Epithelial cell of prostate (primary cell): ENCODE measurements at places on chromosomes 12 and 14.
A peak's percentile ranks its signal among the peaks of the same experiment; 100 is the strongest.

- no peak for DNase-seq
Measured at GRCh38 chr12:54042970-54043853, 10.4 kb downstream of the HOXC5 start.

- DNase-seq, result no peak
Measured at GRCh38 chr12:127680516-127680915, 586.5 kb upstream of the TMEM132C start.

GRCh38 chr14:36163451-36163850 is 13.1 kb downstream of the PTCSC3 start:
- no peak for DNase-seq

DNA sequence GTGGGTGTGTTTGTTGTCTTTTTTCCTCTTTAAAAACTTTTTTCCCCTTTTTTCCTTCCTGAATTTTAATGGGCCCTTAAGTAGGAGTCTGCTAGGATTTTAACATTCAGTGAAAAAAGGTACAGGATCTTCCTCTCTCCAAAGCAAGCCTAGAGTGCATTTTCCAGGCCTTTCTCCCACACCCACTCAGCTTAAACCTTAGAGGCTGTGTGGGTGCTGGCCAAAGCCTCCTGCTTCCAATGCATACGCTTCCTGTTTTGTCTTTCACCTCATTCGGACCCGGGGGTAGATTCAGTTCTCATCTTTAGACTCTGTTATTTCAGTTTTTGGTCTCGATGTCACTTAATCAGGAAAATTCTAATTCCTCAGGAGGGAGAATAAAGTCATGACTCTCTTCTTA is 51.2 kb downstream of the TMEM30B start:
- no peak for DNase-seq

GRCh38 chr12:64390275-64390851 is at the start of gene C12orf56:
Gene C12orf56, minus strand, starts transcription at chr12:64390758. Its CDS starts 193 bp downstream, at chr12:64390565.
- DNase-seq, result no peak

DNA sequence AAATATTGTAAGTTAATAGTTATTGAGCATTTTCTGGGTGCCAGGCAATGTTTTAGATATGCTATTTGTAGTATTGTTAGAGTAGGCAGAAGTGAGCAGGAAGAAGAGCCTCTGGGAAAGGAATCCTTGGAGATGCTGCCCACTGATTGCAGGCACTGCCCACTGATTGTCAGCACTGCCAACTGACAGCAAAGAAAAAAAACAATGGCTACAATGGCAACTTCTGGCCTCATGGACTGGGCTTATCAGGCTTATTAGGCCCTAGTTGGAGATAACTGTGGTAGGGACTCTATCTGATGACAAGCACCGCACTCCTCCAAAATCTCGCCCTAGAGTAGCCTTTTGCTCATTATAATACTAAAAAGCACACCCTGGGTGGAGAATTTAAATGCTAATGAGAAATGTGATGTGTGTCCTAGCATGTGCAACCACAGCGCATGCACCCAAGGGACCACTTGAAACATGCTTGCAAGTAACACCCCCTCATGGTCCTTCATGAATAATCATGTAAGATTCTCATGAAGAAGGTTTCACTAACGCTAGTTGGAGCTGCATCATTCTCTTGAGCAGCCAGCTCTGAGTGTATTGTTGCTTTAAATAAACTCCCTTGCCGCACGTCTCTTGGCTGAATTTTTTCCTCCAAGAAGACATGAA is 103.5 kb upstream of the PPP4R3A start:
- DNase-seq, result no peak

DNA sequence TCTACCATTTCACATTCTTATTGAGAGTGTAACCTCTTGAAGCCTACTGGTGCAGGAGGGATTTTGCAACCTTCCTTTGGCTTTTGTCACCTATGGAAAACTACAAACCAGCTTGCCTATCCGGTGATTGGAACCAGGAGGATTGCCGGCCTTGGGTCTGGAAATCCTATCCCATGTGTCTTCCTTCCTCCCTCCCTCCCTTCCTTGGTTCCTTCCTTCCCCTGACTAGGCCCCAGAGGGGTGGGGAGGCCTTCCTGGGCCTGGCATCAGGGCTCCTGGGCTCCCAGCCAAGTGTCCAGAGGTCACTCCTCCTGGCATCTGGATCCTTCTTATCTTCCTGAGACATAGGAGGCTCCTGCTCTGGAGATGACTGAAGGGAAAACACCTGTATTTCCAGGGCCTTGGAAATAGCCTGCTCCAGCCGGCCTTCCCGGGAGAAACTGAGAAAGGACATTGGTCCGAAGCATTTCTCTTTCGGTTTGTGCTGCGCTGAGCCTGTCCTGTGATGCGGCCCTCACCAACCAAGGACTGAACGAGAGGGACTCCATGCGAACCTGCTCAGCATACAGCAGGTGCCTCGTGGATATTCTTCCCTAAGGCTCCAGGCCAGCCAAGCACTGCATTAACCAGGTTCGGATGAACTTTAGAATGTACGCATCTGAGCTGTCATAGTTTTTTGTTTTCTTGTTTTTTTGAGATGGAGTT is 43.4 kb downstream of the PSMA6 start:
- no peak for DNase-seq

DNA sequence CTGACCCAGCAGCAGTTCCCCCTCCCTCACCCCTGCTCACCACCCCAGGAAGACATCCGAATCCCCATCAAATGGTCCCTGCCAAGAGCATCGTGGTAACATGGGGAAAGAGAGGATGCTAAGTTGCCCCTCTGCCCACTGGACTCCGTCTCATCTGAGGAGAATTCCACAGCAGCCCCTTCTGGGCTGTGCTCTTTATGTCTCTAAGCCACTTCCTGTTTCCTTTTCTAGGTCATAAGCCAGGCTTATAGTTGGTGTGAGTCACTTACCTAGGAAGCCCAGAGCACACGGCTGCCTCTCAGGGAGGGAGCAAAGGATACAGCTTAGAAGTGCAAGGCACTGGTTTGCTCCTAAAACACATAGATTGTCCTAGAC is 76.0 kb downstream of the VCPKMT start:
- peak; percentile 52 for DNase-seq

- no peak for DNase-seq
Measured at GRCh38 chr12:108333898-108334699, 5.0 kb downstream of the CMKLR1 start.

DNA sequence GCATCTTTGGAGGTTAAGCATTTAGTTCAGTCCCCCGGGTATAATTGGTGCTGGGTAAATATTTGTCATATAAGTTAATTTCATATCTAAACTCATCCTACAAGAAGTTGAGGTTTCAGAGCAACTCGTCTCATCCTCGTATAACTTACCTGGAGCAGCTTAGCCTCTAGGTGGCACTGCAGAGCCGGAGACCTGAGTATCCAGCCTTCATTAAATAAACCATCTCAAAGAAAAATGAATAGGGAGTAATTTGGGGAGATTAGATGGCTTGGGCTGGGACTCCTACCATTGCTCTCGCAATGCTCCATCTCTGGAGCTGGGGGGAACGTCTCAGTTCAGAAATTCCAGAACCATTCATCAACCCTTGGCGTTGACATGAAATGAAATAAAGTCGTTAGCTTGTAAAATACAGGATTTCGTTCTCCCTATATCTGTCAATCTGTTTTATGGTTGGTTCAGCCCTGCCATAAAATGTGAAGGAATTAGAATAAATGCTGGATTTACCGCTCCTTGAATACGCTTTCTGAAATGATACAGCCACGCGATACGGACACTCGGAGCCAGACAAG is 122.9 kb upstream of the TMEM132D start:
- no peak for DNase-seq

GRCh38 chr14:77526266-77526665 is 27.6 kb upstream of the ISM2 start:
- DNase-seq, result no peak

GRCh38 chr12:111757361-111758119 is 9.2 kb upstream of the ALDH2 start:
- DNase-seq, result no peak

DNA sequence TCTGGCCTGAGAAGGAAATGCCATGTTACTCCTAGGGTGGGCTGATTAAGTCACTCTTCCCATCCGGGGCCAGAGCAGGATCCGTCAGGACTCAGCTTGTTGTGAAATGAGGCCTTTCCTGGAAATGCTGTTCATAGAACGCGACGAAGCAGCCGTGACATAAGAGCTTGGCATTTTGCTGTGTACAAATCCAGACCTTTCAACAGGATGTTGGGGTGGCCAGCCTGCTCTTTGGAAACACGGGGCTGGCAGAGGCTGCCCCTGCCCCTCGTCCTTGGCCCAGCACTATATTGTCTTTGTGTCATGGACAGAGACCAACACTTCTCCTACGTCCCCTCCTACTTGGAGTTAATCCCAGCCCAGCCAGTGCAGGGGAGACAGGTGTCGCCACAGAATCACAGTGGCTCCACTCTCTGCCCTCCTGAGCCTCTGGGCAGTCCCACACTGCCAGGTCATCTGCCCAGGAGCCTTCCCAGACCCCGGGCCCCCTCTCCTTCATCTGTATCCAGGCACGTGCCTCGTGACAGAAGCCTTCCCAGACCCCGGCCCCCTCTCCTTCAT is 18.6 kb upstream of the EIF5 start:
- no peak for DNase-seq

GRCh38 chr14:96627386-96627785 is 125.2 kb downstream of the PAPOLA start:
- DNase-seq, result no peak

DNA sequence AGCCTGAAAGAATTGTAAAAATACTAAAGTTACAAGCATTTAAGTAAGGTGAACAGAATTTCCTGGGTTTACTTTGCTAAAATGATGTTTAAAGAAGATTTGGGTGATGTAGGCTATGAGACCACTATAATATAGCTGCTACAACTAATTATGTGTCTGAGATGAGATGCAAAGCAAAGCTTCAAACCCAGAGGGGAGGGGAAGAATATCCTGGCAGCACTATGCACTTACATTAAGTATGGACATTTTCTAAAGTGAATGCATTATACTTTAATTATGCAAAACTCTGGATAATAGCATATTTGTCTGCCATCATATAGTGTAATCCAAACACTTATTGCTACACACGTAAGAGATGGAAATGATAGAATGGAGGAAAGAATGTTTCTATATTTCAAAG is 1003.7 kb downstream of the GALC start:
- no peak for DNase-seq

- no peak for DNase-seq
Measured at GRCh38 chr14:95527387-95528002, 7.4 kb upstream of the GLRX5 start.

GRCh38 chr14:102375119-102375518 is 12.4 kb downstream of the TECPR2 start:
- DNase-seq, result no peak

- DNase-seq, result no peak
Measured at GRCh38 chr14:20377171-20377570, 33.7 kb downstream of the PARP2 start.

GRCh38 chr12:58081488-58081887 is 140.1 kb downstream of the ATP23 start:
- DNase-seq, result no peak

DNA sequence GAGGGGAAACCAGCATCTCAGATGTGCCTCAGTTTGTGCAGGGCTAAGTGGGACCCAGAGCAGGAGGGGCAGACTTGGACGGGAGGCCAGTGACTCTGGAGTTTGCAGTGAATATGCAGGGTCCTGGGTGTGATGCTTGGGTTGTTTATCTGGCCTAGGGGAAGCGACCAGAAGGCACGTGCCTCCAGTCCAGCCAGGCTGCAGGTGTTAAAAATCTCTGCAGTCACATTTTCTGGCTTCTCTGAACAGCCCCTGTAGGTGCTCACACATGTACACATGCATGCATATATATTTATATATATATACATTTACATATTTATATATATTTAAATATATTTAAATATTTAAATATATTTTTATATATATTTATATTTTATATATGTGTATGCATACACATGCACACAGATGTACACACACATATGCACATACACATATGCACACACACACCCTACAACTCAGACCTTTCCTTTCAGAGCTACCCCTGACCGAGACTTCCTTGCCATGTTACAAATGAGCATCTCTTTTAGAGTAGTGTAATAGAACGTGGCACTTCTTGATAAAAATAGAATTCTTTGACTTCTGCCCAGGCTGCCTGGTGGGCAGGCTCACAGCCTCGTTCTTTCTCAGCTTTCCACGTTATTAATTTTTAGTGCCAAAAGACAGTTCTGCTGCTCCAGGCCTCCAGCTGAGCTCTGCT is 26.8 kb upstream of the TCL1B start:
- no peak for DNase-seq

GRCh38 chr12:57781244-57781643 is 1.3 kb upstream of the TSFM start:
- DNase-seq, result no peak

- DNase-seq, result no peak
Measured at GRCh38 chr12:27428466-27428865, 18.1 kb upstream of the SMCO2 start.

DNA sequence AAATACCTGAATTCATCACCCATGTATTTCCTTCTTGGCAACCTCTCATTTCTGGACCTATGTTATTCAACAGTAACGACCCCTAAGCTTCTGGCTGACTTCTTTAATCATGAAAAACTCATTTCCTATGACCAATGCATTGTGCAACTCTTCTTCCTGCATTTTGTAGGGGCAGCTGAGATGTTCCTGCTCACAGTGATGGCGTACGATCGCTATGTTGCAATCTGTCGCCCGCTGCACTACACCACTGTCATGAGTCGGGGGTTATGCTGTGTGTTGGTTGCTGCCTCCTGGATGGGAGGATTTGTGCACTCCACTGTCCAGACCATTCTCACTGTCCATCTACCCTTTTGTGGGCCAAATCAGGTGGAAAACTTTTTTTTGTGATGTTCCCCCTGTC is 356 bp downstream of the OR4Q2 start:
- no peak for DNase-seq

- no peak for DNase-seq
Measured at GRCh38 chr14:81331229-81332021, 68.7 kb downstream of the STON2 start.

GRCh38 chr12:114873656-114874055 is 189.7 kb upstream of the TBX3 start:
- DNase-seq, result no peak

- DNase-seq, result no peak
Measured at GRCh38 chr12:65754744-65755595, 69.3 kb upstream of the HMGA2 start.

GRCh38 chr14:20707622-20708021 is 19.1 kb downstream of the ANG start:
- peak; percentile 72 for DNase-seq

DNA sequence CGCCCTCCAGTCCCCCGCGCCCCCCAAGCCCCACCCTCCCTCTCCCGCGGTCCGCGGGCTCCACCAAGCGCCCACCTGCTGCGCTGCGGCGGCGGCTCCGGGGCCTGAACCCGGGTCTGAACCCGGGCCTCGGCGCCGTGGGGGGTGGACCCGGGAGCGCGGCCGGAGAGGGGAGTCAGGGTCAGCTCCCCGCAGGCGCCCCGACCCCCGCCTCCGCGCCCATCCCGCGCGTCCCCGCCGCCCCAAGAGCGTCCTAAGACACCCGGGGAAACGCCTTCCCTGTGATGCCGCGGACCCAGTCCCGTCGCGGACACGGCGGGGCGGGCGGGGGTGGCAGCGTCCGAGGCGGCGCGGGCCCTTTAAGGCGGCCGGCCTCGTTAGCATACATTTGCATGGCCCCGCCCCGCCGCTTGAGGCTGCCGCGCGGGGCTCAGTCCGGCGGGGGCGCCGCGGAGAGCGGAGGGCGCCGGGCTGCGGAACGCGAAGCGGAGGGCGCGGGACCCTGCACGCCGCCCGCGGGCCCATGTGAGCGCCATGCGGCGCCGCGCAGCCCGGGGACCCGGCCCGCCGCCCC is at the start of gene MMP17:
MMP17 (plus strand) TSS at position 433 of the 574 bp plus-strand sequence; CDS start at position 535, 102 bp downstream.
- no peak for DNase-seq
